ENCODE measurements at places on chromosomes 5 and 9.
A peak's percentile ranks its signal among the peaks of the same experiment; 100 is the strongest.

- DNase-seq: no peak
These were observed 68.0 kb downstream of the UNC13B start for GRCh38 chr9:35229779-35230143.

GRCh38 chr9:90965226-90966030 is 163.8 kb downstream of the SYK start:
- no peak for DNase-seq

- DNase-seq: no peak
These were observed 92.9 kb downstream of the GLDC start for GRCh38 chr9:6552498-6553121.

DNA sequence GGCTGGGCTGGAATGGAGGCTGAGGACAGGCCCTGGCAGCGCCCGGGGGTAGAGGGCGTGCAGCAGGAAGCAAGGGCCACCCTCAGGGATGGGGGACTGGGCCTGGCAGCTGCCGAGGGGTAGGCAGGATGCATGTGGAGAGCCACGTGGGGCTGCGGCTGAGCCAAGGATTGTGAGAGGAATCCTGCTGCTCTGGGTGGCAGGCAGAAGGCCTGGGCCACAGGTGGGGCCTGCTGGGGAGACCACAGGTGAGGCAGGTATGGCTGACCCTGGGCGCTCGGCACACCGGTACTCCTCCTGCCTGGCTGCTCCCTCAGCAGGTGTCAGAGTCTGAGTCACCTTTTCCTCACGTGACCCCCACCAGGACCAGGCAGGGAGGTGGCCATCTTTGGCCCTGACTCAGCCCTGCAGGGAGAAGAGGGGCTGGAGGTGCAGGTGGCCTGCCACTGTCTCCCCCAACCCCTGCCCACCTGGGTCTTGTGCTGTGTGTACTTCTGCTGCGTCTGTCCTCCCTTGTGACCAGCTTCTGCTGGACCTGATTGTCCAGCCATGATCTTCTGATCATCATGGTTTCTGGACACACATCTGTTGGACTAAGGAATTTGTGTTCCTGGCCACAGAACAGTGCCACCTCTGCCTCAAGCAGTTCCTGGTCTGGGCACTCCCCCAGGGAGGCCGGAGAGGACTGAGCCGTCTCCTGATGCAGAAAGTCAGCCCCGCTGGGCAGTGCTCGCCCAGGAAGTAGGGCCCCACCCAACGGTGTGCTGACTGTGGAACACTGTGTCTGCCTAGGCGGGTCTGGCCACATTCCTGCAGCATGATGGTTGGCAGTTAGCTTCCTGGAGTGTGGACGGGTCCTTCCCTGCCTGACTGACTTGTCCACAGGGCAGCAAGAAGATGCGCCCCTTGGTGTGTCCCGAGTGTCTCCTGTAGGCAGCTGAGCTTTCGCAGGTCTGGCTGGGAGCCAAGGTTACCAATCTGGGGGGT is 6.4 kb downstream of the ARRDC1 start:
- DNase-seq: no peak

GRCh38 chr9:37835821-37836220 is 35.2 kb downstream of the DCAF10 start:
- DNase-seq: no peak

GRCh38 chr5:54883374-54884194 is 101.8 kb downstream of the ESM1 start:
- no peak for DNase-seq

DNA sequence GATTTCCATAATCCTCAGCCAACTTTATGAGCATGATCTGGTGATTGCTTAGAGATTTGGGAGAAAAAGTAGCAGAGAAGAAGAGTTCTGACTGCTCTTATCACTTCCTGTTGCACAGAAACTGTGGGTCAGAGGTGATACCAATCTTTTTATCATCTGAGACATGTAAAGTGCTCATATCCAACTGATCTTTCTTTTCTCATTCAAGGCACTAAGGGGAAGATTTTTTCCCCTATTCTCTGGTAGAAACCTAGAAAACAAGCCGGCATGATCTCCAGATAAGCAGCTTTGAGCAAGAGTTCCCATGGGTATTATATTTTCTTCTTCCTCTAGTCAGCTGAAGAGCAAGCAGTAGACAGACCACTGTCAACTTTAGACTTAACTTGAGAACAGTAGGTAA is 29.0 kb upstream of the GPR150 start:
- DNase-seq: peak; percentile 6

GRCh38 chr9:128365525-128365924 is 5.6 kb upstream of the URM1 start:
- no peak for DNase-seq

- no peak for DNase-seq
These were observed 29.6 kb upstream of the GRXCR2 start for GRCh38 chr5:145902421-145902820.

DNA sequence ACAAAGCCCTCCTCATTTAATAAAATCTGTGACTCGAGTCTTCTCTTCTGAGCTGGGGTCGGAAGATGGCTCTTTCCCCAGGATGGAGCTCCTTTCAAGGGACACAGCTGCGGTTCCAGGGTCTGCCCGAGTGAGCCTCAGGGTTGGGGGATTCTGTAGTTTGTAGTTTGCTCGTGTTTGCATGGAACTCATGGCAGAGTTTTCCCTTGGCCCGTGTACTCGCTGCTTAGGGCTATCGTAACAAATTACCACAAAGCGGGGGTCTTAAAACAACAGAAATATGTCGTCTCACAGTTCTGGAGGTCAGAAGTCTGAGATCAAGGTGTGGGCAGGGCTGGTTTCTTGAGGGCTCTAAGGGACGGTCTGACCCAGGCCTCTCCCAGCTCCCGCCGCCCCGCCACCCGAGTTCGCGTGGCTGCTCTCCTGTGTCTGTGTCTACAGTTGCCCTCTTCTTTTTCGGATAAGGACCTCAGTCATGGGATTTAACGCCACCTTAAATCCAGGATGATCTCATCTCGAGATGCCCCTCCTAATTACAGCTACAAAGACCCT is 13.9 kb upstream of the LPCAT1 start:
- DNase-seq: no peak

GRCh38 chr5:88557131-88557530 is 288.5 kb upstream of the TMEM161B start:
- no peak for DNase-seq

GRCh38 chr9:104527109-104527508 is at the start of gene OR13C4:
Gene OR13C4 (minus strand): TSS chr9:104527209. CDS start chr9:104527209, 0 bp downstream.
- DNase-seq: no peak

DNA sequence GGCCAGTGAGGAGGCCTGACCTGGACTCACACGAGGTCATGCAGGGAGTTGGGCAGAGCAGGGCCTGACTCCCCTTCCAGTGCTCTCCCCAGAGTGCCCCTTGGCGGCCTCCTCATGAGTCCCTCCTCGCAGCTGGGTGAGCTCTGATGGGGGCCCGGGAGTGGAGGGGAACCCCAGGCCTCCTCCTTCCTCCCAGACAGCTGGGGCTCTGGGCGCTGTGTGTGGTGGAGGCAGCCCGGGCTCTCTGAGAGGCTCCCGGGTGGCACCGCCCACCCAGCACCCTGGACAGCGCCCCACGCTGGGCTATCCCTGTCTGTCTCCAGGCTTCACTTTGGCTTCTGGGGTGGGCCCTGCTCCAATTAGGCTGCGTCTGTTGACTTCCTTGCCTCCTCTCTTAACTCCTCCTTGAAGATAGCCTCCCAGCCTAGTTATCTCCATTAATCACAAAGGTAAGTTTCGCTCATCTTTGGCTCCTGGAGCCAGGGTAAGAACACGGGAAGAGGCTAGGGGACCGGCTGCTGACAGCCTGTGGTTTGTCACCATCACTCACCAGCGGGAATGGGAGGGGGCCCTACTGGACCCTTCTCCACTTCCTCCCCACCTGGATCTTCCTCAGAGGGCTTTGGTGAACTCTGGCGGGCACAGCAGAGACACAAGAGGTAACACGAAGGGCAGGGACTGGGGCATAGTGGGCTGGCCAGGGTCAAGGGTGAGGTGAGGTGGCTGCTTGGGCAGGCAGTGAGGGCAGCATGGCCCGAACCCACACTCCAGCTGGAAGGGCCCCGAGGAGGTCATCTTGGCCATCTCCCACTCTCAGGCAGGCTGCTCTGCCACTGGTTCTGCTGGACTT is 13.1 kb downstream of the PSD2 start:
- DNase-seq: peak; percentile 30

DNA sequence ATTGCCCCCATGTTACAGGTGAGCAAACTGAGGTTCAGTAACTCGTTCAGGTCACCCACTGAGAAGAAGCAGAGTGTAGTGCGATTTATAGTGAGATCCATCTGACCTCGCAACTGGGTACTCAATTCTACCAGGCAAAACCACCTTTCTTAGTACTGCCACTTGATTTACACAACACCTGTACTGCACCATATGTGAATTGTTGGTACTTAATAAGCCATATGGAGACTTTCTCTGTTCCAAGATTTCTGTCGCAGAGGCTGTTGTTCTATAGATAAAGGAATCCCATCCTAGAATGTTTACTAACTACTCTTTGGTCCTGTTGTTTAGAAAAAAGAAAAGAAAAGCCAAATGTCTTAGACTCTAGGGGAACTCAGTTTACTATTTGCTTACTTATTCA is 287.5 kb downstream of the KCTD16 start:
- no peak for DNase-seq

DNA sequence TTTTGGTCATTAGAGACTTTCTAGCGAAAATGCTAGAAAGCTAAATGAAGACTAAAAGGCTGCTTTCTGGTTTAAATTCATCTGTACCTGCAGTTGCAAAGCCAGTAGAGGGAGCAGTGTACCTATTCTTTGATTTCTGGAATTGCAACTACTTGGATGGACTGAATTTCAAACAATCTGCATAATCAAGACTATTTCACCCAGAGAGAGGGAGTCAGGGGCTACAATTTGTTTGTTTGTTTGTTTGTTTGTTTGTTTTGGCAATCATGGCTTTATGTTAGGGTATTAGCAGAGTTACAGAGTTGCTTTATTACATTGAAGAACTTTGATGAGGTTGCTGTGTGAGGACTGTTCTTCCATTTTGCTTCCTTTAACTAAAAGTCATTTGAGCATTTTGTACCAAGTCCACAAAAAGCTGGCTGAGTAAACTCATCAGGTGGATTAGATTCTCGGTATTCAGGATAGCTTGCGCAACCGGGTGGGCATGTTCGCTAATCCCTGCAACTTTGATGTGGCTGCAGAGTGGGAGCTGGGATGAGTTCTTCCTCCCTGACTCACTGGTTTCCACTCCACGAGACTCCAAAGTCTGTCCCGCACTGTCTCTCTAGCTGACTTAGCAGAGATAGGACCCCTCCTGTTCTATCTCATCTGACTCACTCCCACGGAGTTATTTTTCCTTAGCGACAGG is 80.0 kb upstream of the TUT7 start:
- peak; percentile 55 for DNase-seq

DNA sequence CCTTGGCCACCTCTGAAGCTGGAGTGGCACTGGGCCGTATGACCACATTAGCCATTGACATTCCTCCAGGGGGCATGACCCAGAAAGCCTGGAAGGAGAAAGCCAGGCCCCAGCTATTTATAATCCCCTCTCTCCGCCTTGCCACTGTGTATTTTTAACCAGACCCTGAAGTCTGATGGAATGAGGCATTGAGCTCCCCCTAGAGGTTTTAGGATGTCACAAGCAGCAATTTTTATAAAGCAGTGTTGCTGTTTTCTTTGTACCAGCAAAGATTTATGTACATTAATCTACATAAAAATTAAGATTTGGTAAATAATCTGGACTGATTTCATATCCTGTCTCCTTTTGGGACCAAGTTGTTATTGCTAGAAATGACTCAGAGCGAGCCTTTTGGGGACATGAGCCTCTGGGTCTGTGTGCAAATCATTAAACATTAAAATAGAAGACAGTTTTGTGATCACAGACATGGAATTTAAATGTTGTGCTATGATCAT is 127.1 kb downstream of the TRIO start:
- peak; percentile 45 for DNase-seq

DNA sequence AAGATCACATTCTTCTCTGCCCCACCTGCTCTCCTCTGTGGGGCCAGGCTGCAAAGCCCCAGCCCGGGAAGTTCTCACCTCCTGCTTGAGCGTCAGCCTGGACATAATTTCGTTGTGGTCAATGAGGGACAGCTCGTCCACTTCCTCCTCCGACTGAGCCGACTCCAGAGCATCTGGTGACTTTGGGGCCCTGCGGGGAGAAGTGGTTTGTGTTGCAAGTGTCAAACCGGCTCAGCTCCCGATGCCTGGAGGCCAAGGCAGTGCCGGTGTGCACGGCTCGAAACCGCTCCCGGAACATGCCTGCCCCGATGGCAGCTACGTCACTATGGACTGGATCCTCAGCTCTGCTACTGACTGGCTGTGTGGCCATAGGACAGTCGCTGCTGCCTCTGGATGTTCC is 52.8 kb downstream of the PRRT1B start:
- DNase-seq: no peak

DNA sequence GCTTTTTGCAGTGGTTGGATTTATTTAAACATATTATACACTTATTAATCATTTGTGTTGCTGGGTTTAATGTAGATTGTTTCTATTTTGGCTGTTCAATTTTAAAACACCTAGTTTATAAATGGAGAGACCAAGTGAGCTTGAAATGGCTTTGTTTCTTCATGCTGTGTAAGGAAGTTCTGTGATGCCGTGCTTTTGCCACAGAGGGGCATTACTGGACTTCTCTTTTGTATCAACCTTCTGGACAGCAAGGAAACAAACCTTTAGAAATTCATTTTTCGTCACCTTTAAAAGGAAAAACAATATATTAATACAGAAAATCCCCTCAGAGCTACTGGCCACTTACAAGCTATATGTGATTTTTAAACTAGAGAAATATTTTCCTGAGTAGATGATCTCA is 81.9 kb downstream of the DMRTA1 start:
- DNase-seq: no peak

GRCh38 chr9:109935406-109936087 is 155.5 kb downstream of the PALM2AKAP2 start:
- no peak for DNase-seq

- DNase-seq: no peak
These were observed 55.9 kb upstream of the PITX1 start for GRCh38 chr5:135089912-135090311.

GRCh38 chr9:121354141-121354540 is 15.9 kb downstream of the STOM start:
- no peak for DNase-seq

- no peak for DNase-seq
These were observed 314.4 kb downstream of the PLK2 start for GRCh38 chr5:58145397-58145934.

- no peak for DNase-seq
These were observed 6.5 kb downstream of the RPS6 start for GRCh38 chr9:19373527-19373926.

- DNase-seq: no peak
These were observed 1278.2 kb downstream of the CDH12 start for GRCh38 chr5:21574961-21575360.

DNA sequence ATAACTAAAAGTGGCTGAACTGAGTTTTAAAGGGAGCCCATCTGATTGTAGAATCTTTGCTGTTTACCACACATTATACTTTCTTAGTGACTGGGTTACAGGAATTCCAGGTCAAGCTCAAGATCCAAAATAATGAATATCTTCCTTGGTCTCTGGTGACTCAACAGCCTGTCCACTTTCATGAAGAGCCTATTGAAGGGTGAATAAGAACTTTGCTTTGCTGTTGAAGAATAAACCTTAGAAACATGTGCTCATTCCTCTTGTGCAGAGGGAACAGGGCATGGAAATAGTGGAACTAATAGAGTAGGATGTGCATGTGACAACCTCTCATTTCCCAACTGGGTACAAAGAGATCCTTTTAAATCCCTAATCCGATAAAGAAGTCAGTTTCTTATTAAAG is 21.4 kb downstream of the ALDH1A1 start:
- DNase-seq: no peak
